CD8-positive, alpha-beta T cell (primary cell): ENCODE measurements at places on chromosomes 7 and 10. TPM values are rescaled to one million over a fixed set of nuclear protein-coding genes. Genes with fewer than 3 reads are reported as not detected.

DNA sequence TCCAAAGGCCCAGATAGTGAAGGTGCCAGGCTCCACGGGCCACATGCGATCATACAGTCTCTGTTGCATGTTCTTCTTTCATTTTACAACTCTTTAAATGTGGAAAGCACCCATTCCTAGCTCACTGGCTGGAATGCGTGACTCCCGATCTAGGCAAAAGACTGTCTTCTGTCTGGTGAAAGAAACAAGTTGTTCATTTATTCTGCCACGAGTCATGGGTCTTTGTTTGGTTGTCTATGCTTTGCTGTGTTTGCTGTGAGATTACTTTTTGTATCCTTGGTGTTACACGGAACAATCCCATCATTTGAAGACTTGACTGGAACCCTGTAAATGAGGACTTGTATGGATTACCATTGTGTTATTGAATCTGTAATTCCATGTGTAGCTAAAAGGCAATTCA lies 41.9 kb downstream of the NPVF start:
- no peak for DNase-seq

Gene A1CF
- not detected for total RNA-seq

Gene PARP12
- total RNA-seq, result 70.3 TPM

- no peak for DNase-seq
These were observed 72.5 kb upstream of the STRIP2 start for GRCh38 chr7:129361771-129362170.

DNA sequence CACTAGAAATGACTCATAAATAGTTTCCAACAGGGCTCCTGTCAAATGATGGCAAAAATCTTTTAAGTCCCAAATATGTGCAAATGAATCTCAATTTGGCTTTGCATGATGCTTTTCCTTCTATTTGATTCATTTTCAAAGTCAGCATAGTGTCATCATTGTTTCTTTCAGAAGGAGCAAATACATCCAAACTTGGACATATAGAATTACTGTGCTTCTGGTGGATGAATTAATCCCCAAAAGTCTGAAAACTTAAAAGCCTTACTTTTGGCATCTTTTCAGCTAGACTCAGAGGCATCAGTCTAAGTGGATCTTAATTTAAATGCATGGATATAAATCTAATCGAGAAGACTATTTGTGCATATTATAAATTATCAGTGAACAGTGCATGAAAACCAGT lies 578.1 kb upstream of the FZD8 start:
- no peak for DNase-seq

GRCh38 chr7:118731854-118732253 lies 507.4 kb downstream of the ANKRD7 start:
- no peak for DNase-seq

GRCh38 chr7:90222811-90223725 lies 11.5 kb downstream of the STEAP2 start:
- DNase-seq, result no peak

Gene CFTR
- total RNA-seq, result not detected

- DNase-seq, result no peak
These were observed 90.0 kb downstream of the C1GALT1 start for GRCh38 chr7:7272294-7272693.

DNA sequence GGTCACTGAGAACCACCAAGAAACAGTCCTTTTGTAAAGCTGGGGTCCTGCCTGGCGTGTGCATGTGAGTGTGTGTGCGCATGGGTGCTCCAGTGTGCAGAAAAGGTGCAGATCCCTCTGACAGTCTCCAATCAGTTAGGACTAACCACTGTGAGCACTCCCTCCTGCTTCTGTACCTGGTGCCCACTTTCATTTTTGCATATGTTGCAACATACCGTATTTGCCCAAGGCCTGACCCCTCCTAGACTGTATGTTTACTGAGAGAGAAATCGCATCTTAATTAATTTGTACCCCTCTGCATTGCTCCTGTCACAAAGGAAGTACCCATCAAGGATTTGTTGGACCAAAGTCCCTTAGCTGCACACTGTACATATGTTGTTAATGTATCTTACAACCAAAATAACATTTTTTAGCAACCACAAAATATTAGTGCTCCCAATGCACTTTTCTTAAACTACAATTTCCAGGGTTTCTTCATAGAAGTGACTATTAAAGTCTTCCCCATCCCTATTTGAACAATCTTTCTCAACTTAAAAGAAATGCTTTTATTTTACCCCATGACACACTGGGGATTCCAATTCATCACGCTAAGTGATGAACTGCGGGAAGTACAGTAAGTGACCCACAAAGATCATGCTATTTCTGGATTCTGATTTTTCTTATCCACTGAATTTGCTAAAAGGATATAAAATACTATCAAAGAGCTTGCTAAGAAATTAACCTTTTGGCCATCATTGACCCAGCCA lies 16.6 kb downstream of the PAXIP1 start:
- no peak for DNase-seq

Gene ERVW-1
- total RNA-seq, result not detected

- DNase-seq, result no peak
These were observed 41.1 kb upstream of the CPN1 start for GRCh38 chr10:100122780-100123179.
